ENCODE measurements at places on chromosomes 2 and 18. TPM values are rescaled to one million over a fixed set of nuclear protein-coding genes. Genes with fewer than 3 reads are reported as not detected.

DNA sequence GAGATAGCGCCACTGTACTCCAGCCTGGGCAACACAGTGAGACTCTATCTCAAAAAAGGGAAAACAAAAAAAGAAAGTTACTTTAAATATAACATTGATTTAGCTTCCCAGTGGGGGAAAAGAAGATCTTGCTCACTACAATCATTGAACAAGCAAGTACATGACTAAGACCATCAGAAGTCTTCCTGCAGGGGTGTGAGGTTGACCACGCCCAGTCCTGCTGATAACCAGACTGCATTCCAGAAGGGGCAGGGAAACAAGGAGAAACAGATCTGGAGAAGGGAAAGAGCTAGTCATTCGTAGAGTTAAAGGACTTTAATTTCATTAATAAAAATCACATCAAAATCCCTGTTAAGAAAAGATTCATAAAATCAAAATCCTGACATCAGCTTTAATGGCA is 77.5 kb downstream of the EPHA4 start:
- DNase-seq, result no peak

DNA sequence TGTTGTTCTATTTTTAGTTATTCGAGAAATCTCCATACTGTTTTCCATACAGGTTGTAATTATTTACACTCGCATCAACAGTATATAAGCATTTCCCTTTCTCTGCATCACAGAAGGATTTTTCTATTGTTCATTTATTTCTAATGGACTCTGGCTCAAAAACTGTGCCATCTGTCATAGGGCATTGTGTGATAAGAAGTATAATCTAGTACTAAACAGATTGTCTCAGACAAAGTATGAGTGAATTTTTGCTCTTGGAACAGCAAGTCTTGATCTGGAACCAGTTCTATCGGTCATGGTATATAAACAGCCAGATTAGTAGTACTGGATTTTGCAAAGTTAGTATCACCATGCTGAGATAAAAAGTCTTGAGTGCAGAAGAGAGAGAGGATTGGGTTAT is 145.8 kb downstream of the KIAA1328 start:
- no peak for DNase-seq

DNA sequence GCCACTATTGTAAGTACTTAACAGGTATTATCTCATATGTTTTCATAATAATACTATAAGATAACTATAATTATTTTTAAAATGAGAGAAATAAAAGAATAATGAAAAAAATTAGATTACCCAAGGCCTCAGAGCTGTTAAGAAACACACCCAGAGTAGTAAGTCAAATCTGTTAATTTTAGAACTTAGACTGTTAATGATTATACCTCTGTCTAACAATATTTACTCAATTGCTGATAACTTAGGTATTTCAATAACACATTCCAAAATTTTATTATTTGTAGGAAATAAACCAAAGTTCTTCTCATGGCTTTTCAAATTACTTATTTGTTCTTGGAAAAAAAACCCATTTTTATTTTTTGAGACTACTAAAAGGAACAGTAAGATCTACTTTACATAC is 227.5 kb upstream of the KCNH7 start:
- DNase-seq, result no peak

- DNase-seq, result no peak
These were observed 2.0 kb downstream of the IL1A start for GRCh38 chr2:112782234-112782799.

GRCh38 chr2:124609667-124610066 is 584.6 kb downstream of the CNTNAP5 start:
- no peak for DNase-seq

DNA sequence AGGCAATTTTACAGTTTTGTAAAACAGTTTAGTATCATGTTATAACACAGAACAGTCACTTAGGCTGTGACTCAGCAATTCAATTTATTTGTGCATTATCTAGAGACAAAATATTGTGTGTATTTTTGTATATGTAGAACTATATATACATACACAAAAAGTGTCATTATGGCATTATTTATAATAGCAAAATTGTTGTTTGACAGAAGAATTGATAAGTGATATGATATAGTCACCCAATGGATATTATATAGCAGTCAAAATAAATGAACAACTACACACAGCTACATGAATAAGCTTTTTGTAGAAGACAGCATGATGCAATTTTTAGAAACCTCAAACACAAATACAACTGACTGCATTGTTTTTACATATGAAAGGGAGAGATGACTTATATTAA is 334.0 kb downstream of the TRIB2 start:
- peak; percentile 17 for DNase-seq

- DNase-seq, result no peak
These were observed 386.6 kb upstream of the SPRED2 start for GRCh38 chr2:65818873-65819451.

DNA sequence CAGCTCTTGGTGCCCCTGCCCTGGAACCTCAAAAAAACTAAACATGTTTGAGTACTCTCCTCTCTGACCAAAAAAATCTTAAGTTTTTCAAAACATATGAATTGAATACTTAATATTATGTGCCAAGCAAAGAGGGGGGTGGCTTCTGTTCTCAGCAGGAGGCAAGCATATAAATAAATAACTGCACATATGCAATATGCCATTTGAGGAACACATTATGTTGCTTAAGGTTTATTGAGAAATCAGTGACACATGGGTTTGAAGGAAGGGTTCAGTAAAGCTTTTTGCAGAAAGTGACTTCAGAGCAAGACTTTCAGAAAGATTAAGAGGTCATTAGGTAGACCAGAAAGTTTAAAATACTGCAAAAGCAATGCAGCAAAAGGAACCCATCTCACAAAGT is 429.2 kb downstream of the TDRD15 start:
- no peak for DNase-seq

DNA sequence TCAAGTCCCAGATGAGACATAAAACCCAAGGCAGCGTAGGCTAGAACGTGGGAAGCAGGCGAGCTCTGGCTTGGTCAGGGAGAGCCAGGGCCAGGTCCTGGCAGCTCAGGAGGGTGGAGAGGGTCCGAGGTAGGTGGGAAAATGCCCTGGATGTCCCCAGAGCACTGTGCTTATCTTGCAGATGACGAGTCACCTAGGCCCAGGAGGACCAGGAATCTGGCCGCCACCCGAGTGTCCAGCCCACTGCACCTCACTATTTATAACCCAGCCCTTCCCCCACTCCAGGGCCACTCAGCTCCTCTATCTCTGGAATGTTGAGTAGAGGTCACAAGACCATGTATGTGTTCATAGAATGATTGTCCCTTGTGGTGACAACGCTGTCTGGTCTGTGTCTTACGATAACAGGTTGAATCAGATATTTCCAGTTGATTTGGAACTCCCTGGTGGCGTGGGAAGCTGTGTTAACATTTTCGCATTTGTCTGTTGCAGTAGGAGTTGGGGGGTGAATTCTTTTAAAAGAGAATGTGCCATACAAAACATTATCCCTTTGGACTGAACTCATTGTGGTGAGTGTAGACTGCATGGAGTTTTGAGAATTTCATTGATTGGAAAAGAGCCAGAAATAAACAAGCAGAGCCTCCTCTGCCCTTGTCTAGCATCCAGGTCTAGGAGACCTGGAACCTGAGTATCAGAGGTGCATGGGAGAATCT is 47.5 kb downstream of the EMILIN2 start:
- no peak for DNase-seq

DNA sequence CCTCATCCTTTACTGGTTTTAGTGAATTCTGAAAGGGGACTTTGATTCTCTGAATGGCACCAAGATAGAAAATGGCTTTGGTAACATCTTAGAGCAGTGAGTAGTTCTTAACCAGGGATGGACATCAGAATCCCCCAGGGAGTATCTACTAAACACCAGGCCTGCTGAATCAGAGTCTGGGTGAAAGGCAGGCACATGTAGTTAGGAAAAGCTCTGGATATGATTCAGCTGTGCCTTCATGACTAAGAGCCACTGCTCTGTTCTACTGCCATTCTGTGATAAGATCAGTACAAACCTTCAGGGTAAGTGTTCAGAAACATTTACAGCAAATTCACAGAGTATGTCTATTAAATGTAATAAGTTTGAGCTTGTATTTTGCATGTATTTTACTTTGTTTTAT is 46.2 kb upstream of the B3GNT2 start:
- DNase-seq, result peak; percentile 42

- DNase-seq, result no peak
These were observed 77.7 kb downstream of the RHOB start for GRCh38 chr2:20524412-20525040.

- peak; percentile 48 for DNase-seq
These were observed 2156.0 kb upstream of the PIK3C3 start for GRCh38 chr18:39799006-39799405.

- DNase-seq, result peak; percentile 36
These were observed 256.5 kb downstream of the TPGS2 start for GRCh38 chr18:36572135-36572856.

DNA sequence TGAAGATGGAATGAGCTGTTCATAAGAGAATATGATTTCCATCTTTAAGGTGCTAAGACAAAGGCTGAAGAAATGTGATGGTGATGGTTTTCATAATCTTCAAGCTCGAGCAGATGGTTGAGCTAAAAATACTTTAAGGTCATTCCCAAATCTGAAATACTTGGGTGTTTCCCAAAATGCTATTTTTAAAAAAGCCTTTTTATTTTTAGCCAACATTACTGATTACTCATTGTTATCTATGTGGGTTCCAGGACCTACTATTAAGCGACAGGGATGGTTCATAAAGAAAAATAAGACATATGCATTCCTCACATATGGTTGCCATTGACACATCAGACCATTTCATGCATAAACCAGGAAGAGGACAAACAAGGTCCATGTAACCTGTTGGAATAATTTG is 298.5 kb downstream of the PLCL1 start:
- no peak for DNase-seq

GRCh38 chr2:232292395-232293154 is 86.0 kb upstream of the ALPP start:
- DNase-seq, result peak; percentile 54

DNA sequence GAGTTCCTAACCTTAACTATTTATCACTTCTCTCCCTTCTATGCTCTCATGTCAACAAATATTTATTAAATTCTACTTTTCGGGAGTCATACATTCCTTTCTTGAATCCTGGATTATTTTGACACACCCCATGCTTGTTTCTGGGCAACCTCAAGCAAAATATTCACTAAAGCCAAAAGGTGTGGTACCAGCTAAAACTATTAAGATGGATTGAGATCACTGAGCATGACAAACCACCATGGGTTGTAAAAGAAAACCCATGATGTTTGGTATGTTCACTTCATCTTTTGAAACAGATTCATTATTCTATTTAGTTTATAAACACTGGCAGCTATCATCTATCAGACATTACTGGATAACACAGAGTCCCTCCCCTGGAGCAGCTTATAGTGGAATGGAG is 32.5 kb downstream of the DPP4 start:
- DNase-seq, result no peak

DNA sequence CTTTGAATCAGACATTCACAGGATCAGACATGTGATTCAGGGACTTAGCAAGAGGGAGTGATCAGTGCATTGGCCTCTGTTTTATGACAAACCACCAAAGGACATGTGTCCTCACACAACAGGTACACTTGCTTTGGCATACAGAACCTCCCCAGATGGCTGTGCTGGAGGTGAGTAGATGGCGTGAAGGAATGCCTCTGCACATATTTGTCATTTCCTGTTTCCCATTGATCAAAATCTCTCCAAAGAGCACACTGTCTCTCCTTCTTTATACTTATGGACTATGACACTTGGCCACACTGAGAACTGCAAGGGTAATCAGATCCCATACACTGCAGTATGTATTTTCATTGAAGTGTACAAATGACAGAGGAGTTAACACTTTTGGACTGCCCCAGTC is 927.6 kb downstream of the TSN start:
- DNase-seq, result no peak

DNA sequence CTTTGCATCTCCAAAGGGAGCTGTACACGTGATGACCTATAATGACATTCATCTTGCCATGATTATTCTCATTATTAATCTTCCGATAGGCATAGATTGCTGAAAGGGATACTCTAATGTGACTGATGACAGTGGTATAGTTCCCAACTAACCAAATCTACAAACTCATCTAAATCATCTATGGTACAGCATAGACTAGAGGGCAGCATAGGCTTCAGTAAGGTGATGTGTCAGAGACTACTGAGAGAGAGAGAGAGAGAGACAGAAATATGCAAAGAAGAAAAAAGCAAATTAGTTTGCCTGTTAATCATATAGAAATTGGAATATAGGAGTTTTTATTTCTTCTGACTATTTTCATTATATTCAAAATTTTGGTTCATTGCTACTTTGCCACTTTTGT is 89.3 kb downstream of the CSRNP3 start:
- DNase-seq, result no peak

GRCh38 chr2:166127217-166128155 is at the start of gene SCN1A:
Gene SCN1A (minus strand): TSS chr2:166128020. CDS start chr2:166073621, 54,399 bp downstream.
- peak; percentile 54 for DNase-seq

- no peak for DNase-seq
These were observed 571.2 kb upstream of the ACVR2A start for GRCh38 chr2:147273628-147274027.

- no peak for DNase-seq
These were observed 221.0 kb downstream of the SLC8A1 start for GRCh38 chr2:40230707-40231432.

DNA sequence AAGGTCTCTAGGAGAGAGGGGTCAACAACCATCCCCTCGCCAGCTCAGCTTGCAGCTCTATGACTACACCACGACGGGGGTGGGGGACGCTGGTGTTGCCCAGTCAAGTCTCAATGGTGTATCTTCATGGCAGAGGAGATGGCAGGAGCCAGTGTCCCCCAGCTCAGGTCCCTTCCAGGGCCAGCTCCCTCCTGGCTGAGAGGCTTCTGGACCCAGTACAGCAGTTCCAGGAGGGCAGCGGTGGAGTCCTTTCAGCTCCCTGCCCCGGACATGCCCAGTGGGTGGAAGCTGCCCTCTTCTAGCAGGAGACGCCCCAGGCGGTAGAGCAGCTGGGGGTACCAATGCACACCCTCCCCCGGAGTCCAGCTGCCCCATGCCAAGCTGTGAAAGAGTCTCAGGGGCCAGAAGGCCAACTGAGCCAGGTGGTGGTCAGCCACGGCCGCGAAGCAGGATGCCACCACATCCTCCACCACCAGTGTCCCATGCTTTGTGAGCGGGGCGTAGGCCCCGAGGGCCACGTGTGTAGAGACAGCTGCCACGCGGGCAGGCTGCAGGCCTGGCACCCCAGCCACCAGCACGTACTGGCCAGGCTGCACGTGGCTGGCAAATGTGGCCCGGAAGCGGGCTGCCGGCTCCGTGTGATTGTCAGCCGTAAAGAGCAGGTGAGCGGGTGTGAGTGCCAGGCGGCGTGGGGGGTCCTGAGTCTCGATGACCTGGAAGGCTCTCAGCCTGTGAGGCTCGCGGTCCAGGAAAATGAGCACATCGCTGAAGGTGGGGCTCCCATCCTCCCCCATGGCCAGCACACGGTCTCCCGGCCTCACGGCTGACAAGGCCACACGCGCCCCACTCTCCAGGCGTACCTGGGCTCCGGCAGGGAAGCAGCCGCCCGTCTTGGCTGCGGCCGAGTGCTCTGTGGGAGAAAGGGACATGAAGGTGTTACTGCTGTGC is 5.5 kb downstream of the IHH start:
- DNase-seq, result no peak

GRCh38 chr2:40251137-40251536 is 200.8 kb downstream of the SLC8A1 start:
- DNase-seq, result no peak

The KIAA2012 gene
- not detected for total RNA-seq

The GRP gene
- total RNA-seq, result not detected

The SCYGR4 gene
- total RNA-seq, result not detected

The CDK15 gene
- total RNA-seq, result 8.0 TPM

The DDX1 gene
- 46.2 TPM for total RNA-seq

The MAP2 gene
- total RNA-seq, result 5.3 TPM

The NYAP2 gene
- 0.95 TPM for total RNA-seq

The EFEMP1 gene
- 2.0 TPM for total RNA-seq

The C1QL2 gene
- total RNA-seq, result not detected

The POTEE gene
- total RNA-seq, result 0.31 TPM

The RGPD4 gene
- total RNA-seq, result not detected

The PAX3 gene
- total RNA-seq, result 5.5 TPM

The DNAH6 gene
- total RNA-seq, result not detected

The PSD4 gene
- total RNA-seq, result 1.4 TPM

Measured in H4 (cell line).